ENCODE measurements at places on chromosomes 4 and X. TPM values are rescaled to one million over a fixed set of nuclear protein-coding genes. Genes with fewer than 3 reads are reported as not detected.

The RGN gene
- total RNA-seq: not detected

The PCDH19 gene
- not detected for total RNA-seq

The TMSB15C gene
- 4.2 TPM for total RNA-seq

The MID2 gene
- total RNA-seq: 5.7 TPM

The SYN1 gene
- total RNA-seq: not detected

The SCD5 gene
- 16.6 TPM for total RNA-seq

The GPRASP2 gene
- total RNA-seq: 10.2 TPM

The TCEANC gene
- 3.0 TPM for total RNA-seq

GRCh38 chr4:32136081-32136787 is 1416.1 kb downstream of the PCDH7 start:
- no peak for DNase-seq

- DNase-seq: peak; percentile 86
Observed at GRCh38 chr4:172982151-172982590, 186.4 kb upstream of the GALNT7 start.

- DNase-seq: no peak
Observed at GRCh38 chr4:59122626-59123025, 2012.4 kb upstream of the IGFBP7 start.

DNA sequence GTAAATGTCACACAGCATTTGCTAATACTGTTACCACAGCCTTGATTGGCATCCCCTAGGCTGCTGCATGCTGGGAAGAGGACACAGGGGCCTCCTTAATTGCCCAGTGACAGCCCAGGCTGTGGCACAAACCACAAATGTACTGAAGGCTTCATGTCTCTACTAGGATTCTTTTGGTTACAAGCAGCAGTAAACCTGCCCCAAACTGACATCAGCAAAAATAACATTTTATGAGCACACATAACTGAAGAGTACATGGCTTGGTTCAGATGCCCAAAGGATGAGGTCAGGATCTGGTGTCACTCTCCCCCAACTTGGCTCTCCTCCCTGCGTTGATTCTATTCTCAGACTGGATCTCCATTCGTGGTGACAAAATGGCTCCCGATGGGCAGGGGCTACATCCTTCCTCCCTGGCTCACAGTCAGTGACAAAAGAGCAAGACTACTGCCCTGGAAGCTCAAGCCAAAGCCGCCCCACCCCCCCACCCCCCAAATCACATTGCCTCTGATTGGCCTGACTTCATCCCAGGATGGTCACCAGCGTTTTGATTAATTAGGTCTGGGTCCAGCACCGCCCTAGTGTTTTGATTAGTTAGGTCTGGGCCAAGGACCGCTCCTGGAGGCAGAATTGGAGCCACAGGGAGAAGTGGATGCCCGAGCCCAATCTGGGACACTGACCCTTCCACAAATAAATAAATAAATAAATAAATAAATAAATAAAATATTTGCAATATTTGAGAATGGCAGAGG is 180.5 kb upstream of the RBPJ start:
- peak; percentile 68 for DNase-seq

DNA sequence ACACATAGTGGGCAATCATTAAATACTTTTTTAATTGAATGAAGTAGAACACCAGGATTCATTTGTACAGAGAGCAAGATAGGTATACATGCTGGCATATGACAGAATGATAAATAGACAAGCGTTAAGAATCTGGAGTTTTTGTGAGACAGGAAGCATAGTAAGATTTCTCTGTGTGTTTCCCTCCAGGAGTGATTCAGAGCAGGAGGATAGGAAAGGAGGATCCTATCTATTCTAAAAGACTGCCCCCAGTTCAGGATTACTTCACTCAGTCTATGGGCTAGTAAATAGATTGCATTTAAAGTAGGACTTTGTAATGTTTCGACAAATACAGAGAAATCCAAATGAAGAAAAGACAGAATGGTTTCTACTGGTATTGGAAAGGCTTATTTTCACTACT is 423.7 kb downstream of the PDGFC start:
- peak; percentile 19 for DNase-seq

DNA sequence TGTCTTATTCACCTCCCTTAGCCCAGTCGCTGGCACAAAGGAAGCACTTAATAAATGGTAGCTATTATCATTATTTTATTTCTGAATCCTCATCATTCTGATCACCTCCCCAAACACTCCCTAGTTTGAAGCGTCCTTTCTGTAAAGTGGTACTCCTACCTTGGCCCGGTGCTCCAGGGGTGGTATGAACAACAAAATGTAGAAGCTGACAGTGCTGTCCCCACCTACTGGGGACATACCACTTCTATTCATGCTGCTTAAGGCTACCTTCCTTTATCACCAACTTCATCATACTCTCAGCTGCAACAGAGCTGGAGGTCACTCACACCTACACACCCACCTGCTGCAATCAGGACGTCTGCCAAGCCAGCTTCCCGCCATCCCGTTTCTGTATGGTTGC is 40.8 kb upstream of the APLN start:
- DNase-seq: no peak

- peak; percentile 41 for DNase-seq
Observed at GRCh38 chrX:38437093-38437492, 84.7 kb downstream of the OTC start.

- DNase-seq: no peak
Observed at GRCh38 chrX:119145241-119145653, 17.6 kb upstream of the KIAA1210 start.

DNA sequence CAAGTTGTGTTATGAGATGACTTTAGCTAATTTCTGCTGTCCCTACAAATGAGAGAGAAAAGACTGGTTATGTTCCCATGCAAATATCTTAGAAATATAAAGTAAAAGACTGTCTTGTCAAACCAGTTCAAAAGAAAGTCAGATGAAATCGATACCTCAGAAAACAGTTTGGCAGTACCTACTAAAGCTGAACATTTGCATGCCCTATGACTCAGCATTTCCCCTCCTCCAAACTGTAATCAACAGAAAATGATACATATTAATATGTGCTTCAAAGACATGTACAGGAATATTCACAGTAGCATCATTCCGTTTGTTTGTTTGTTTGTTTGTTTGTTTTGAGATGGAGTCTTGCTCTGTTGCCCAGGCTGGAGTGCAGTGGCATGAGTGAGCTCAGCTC is 90.3 kb downstream of the ARX start:
- DNase-seq: no peak

DNA sequence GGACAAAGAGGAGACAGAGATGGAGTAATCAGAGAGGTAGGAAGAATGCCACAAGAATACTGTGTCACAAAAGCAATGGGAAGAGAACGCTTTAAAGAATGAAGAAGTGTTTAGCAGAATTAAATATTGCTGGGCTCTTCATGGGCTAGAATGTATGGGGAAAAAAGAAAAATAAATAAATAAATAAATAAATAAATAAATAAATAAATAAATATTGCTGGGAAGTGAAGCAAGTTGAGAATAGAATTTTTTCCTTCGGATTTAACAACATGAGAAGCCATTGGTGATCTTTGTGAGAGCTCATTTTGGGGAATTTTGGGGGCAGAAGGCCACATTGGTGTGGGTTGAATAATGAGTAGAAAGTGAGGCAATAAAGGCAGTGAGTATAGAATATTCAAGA is 59.7 kb upstream of the FRMPD3 start:
- DNase-seq: no peak

GRCh38 chr4:56786955-56787354 is 34.5 kb downstream of the SPINK2 start:
- peak; percentile 58 for DNase-seq

DNA sequence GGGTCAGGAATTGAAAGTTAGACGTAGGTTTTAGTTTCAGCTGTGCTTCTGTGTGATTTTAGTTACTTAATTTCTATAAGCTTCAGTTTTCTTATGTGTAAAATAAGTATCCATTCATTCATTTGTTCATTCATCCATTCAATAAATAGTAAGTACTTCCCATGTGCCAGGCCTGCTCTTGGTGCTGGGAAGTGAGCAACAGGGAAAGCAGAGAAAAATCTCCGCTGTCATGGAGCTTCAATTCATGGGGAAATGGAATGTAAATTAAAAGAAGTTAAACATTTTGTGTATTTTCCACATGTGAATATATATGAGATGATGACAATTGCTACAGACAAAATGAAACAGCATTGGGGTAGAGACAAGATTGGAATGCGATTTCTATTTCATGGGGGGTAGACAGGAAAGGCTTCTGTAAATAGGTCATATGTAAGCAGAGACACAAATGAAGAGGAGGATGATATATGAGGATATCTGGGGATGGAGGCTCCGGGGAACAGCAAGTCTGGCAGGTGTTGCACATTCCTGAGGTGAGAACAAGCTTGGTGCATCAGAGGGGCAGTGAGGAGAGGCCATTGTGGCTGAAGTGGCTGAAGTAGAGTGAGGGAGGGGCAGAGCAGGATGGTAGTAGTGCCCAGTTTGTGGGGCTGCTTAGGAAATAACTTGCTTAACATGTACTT is 66.2 kb downstream of the FHIP1A start:
- peak; percentile 23 for DNase-seq

GRCh38 chr4:111883557-111883999 is 261.7 kb upstream of the FAM241A start:
- DNase-seq: no peak

GRCh38 chr4:72767618-72768302 is 198.7 kb upstream of the ADAMTS3 start:
- DNase-seq: peak; percentile 35

GRCh38 chrX:5775846-5776430 is 452.7 kb downstream of the NLGN4X start:
- DNase-seq: no peak

DNA sequence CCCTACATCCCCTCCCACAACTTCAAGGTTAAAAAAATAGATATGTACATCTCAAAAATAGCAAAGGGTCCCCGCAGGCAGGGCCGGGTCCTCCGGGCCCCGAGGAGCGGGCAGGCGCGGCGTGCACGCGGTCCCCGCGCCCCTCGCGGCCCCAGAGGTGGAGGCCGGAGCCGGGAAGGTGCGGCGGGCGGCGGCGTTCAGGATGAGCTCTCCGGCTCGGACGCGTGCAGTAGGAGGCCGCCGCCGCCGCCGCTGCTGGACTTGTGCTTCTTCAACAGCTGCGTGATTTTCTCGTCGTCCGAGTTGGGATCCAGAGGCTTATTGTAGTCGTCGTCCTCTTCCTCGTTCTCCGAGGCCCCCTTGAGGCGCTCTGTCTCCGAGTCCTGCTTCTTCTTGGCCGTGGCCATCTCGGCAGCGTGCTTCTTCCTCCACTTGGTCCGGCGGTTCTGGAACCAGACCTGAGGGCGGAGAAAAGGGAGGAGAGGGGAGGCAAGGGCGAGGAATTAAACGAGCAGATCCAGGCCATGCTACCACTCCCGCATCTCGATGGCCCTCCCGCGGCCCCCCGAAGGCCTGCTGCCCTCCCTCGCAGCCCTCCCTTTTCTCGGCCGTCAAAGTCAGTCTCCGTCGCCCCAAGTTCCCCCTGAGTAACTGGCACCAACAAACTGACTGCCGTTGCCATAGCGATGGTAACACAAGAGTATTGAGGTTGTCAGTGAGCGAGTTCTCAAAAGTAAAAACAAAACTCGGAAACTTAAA is 5.8 kb downstream of the NKX6-1 start:
- DNase-seq: no peak

DNA sequence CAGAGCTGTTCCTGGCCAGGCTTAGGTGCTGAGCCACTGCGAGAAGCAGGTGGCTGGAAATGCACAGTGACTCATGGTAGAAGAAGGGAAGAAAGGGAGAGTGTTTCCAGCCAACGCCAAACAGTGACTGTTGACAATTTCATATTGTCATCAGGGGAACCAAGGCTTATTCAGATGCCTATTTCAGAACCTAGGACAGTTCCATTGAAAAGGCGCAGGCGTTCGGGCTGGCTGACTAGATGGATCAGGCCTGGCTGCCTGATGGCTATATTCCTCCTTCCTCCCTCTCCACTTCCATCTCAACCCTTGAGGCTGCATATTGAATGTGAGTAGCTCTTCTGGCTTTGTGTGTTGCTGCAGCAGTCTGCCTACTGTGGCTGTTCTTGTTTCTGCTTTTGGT is 73.0 kb upstream of the FRMPD4 start:
- peak; percentile 60 for DNase-seq

All from A172 (cell line).